ENCODE measurements at places on chromosomes 11 and 22.
A peak's percentile ranks its signal among the peaks of the same experiment; 100 is the strongest.

GRCh38 chr11:27910186-27910931 lies 197.6 kb downstream of the KIF18A start:
- no peak for DNase-seq

GRCh38 chr22:45235851-45236342 lies 4.8 kb downstream of the KIAA0930 start:
- no peak for DNase-seq

DNA sequence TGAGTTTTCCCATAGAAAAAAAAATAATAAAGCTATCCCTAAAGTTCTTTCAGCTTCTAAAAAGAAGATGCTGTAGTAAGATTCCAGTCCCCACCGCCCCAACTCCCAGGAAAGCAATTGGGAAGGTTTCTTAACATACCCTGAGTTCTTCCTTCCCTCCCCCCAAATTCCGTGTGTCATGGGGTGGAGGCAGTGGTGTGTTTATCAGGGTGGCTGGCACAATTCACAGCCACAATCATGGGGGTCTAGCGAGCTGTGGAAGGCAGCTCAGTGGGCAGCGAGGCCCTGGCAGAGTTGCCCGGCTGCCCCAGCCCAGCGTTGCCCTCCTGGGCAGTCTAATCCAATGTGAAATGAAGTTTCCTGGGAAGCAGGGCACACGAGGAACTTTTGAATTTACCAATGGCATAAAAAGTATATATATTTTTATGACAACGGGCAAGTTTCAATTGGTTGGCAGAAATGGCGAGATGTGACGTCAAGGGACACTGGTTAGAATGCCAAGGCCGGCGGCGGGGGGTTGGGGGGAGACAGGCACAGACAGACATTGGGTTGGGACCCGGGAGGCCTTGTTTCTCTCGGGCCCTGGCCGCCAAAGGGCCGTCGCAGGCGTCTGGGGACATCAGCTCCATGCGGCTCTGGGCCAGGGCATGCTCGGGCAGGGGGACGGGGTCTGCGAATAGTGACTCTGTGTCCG lies 80.7 kb upstream of the PPARA start:
- peak; percentile 25 for DNase-seq

DNA sequence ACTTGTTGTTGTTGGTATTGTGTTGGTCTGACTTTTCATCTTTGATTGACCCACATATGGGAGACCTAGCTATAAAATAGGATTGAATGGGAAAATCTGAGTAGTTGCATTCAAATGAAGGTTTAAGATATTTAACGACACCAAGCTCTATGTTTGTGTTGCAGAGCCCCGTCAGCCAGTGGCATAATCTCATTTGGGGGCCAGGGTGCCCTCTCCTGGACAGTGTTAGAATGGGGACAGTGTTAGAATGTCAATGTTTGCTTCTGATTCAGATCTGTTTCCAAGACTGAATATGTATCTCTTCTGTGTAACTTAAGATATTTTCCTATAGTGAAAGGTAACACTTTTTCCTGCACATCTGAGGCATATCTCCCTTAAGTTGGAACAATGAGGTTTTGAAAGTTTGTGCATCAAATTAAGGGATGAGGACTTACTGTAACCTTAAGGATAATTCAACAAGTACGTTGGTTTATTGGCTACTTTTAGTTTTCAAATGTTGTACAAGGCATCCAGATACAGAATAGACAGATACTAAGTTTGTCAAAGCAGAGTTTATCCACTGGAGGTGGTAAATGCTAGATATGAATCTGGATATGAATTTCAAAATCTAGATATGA lies 5.3 kb upstream of the OR52M1 start:
- DNase-seq: peak; percentile 4

Measured in activated CD8-positive, alpha-beta memory T cell treated with anti-CD3 and anti-CD28 coated beads for 48 hours (primary cell).